Natural killer cell treated with Interleukin-12 subunit alpha and Interleukin-12 subunit beta and Interleukin-15 and Interleukin-18, amount 100 ng/mL, for 72 hours (primary cell): ENCODE measurements at places on chromosomes 3 and 15. TPM values are rescaled to one million over a fixed set of nuclear protein-coding genes. Genes with fewer than 3 reads are reported as not detected.

Gene OR4M2
- not detected for total RNA-seq

Gene GP5
- 0.24 TPM for total RNA-seq

Gene CDHR4
- not detected for total RNA-seq

Gene KY
- total RNA-seq = not detected

Gene KBTBD12
- not detected for total RNA-seq
